ENCODE measurements at places on chromosomes 13 and 19.
A peak's percentile ranks its signal among the peaks of the same experiment; 100 is the strongest.

DNA sequence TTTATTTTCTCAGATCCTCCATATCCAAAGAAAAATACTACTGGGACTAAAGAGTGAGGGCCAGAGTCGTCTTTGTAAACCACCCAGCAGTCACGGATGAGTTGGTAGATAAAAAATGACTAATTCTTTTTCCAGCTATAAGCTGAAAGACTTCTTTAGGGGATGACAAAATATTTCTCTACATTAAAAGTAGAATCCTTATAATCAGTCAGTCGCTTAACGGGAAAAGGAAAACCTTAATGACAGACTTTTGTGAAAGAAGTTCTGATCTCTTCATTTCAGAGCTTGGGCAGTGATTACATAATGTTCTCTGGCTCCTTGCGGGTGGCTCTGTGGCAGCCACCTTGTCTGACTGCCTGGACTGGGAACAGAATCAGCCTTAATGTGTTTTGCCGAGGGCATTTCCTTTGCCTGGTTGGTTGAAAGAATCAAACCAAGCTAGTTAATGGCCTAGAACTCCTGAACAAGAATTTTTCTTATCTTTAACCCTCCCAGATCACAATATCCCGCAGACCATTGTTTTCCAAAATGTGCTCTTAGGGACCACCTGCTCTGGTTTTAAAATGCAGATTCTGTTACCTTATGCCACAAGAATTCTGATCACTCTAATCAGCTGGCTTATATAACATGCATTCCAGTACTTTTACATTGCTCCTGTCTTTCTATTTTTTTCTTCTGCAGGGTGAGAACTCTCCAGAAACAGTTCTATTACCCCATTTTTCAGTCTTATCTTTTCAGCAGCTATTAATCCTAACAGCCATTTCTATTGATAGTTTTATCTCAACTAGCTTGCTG, 2.5 kb downstream of the ITM2B start:
- DNase-seq = no peak

DNA sequence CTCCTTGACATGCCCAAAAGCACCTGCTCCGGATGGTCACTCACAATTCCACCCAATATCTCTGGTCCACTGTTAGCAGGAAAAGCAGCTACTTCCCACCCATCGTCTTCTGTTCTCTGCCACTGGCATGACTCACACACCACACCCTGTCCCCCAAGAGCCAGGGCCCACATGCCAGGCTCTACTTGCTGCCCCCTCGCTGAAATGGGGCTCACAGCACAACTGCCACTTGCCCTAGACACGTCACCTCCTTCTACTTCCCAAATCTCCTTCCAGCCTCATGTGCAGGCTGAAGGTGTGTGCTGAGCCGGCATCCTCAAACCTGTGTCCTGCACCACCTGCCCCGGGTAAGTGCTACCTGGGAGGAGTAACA, 65.0 kb downstream of the TBC1D4 start:
- no peak for DNase-seq

- DNase-seq = no peak
These were observed 365.5 kb downstream of the SLITRK1 start for GRCh38 chr13:83516781-83517180.

DNA sequence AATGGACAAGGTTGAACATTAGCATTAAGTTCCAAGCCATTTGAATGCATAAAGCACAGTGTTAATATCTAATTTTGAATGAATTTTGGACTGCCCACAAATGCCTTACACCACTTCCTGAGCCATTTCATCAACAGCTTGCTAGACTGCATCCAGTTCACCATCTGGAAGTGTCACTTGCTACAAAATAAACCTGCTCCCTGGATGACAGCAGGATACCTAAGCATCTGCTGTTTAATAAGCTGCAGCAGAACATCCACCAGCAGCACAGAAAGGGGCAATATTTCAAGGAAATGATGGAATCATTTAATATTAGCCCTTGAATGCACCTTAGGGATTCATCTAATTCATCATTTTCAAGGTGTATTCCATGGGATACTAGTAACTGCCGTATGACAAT, 76.6 kb upstream of the PCDH9 start:
- no peak for DNase-seq

- DNase-seq = no peak
These were observed 179.0 kb downstream of the NUFIP1 start for GRCh38 chr13:44810061-44810840.

DNA sequence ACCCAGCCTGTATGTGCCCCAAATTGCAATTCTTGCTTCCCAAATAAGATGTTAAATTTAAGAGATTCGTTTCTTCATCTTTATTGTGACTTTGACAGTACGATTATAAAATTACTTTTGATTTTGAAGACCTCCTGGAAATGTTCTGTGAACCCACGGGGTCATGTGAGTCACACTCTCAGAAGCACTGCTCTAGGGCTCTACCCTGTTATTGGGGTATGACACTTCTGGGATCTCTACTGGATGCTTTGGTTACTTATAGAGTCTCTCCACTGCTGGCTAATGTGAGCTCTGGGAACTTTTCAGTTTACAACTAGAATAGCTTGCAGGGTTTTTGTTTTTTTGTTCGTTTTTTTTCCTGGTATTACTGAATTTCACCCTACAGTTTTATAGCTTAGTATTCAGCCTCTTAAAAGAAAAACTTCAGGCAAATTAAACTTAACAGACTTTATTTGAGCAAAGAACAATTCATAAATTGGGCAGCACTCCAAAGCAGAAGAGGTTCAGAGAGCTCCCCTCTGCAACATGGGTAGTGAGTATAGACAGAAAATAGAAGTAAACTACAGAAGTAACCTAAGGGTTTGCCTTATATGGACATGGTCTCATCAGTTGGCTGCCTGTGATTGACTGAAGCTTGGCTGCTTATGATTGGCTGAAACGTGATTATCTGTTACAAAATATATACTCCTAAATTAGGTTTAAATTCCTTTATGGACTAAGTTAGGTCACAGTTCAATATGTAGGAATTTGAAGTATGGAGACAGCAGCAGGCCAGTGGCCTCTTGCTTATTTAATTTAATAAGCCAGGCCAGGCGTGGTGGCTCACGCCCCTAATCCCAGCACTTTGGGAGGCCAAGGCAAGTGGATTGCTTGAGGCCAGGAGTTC, 28.5 kb upstream of the PSPC1 start:
- no peak for DNase-seq

GRCh38 chr19:8396563-8397203, 6.5 kb downstream of the RAB11B start:
- DNase-seq = peak; percentile 80

- no peak for DNase-seq
These were observed 8.7 kb downstream of the CILP2 start for GRCh38 chr19:19546751-19547162.

DNA sequence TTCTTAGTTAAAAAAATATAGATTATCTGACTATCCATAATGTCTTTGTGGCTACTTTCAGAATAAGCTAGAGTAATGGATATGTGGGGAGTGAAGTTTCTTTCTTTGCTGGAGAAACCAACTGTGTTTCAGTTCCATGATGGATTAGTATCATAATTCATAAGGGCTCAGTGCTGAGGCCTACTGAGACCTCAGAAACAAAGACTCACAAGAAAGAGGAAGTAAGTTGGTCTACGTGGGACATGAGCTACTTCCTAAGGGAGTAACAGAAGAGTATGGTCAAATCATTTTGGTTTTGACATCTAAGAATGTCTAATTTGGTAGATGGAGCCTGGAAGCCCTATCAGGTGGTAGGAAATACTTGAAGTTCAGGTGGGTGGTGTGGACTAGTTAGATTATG, 99.0 kb upstream of the HTR2A start:
- DNase-seq = no peak

- DNase-seq = peak; percentile 42
These were observed 850 bp downstream of the KLF5 start for GRCh38 chr13:73059460-73060250.

DNA sequence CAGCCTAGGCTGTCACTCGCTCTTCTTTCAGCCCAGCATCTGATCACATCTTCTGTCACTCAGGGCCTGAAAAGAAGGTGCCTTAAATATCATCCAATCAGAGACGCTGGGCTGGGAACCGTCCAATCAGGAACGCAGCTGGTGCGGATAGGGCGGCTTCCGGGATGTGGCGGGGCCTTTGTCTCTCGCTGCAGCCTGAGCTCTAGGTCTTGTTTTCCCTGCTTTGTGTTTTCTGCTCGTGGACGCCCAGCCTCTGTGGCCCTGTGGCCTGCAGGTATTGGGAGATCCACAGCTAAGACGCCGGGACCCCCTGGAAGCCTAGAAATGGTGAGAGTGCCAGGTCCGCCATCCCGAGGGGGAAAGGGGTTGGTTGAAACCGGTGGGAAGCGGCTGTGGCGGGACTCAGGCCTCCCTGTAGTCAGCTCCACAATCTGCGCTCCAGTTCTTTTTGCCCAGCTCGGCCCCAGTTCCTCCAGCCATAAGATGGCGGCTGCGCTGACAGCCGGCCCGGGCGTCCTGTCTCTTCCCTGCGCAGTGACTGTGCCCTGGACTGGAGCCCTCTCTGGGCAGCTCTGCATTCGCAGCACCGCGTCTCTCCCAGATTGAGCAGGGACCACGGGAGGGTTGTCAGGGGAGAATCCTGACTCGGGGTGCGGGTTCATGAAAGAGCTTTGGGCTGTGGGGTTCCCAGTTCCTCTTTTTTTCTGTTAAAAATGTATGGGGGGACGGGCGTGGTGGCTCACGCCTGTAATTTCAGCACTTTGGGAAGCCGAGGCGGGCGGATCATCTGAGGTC, at the start of gene ZNF85:
TSS of gene ZNF85 (plus strand) at position 175 of the 795 bp plus-strand sequence. CDS start at position 325, 150 bp downstream.
- peak; percentile 77 for DNase-seq

DNA sequence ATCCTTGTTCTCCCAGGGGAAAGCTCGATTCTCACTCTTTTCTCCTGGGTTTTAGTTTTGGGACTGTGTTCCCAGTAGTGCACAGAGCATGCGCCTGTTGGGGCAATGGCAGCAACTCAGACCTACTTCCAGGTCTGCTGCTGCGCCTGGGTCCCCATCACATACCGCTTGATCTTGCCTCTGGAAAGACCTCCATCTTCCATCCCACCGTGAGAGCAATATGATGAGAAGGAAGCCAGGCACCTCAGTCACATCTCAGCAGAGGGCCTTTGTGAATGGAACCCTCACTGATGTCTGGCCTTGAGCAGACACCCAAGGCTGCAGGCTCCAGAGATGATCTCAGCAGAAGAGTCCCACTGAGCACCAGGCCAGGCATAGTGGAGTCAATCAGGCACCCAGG, 176.8 kb upstream of the ZNF507 start:
- no peak for DNase-seq

GRCh38 chr13:45299194-45299593, 41.8 kb downstream of the TPT1 start:
- peak; percentile 29 for DNase-seq

DNA sequence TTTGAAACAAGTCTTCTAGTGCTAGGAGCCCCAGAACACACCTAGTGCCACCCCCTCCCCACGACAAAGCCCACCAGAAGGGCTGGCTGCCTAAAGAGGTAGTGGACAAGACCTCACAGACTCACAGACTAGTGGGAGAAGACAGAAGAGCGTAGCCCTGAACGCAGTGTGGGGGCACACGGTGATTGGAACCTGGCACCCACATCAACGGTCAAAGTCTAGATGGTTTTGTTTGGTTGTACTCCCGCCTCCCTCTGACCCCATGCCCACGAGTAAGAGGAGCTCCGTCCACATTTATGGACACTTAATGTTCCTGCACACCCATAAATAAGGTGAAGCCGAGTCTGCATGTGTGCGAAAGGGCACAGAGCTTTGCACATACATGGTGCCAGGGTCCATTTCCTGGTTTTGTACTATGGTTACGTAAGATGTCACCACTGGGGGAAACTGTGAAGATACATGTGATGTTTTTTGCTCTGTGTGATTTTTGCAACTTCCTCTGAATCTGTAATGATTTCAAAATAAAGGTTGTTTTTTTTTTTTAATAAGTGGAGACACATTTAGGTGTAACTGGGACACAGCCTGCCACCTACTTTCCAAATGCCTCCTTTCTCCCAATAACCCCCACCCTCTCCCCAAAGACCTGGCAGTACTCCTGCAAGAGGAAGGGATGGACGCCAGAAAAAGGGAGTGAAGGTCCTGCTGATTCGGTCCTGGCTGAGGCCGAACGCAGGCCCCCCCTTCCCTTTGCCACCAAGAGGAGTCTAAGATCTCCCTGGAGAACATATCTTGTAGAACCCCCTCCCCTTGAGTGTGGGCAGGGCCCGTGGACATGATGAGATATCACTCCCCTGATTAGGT, 72.8 kb downstream of the GNG7 start:
- DNase-seq = no peak

- no peak for DNase-seq
These were observed 360.4 kb downstream of the KLF5 start for GRCh38 chr13:73419186-73419585.

DNA sequence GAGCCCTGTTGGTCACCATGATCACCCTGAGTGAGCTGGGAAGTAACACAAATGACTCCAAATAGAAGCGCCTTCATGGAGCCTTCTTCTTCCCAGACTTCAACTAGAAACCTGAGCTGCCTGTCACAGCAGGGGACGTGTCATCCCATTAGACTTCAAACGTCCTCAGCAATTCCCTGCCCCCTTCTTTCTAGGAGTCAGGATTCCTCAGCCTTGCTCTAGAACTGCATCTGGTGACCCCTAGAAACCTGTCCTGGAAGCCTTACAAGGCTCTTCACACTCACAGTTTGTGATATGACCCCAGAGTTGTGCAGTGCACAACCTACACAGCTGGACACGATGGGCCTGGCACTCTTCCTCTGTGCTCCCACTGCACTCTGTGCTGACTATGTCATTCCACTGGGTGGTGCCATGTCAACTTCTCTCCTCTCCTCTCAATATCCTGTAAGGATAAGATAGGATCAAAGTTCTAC, 23.6 kb upstream of the TTYH1 start:
- no peak for DNase-seq

- peak; percentile 31 for DNase-seq
These were observed 467.8 kb upstream of the ARGLU1 start for GRCh38 chr13:107035778-107036177.

DNA sequence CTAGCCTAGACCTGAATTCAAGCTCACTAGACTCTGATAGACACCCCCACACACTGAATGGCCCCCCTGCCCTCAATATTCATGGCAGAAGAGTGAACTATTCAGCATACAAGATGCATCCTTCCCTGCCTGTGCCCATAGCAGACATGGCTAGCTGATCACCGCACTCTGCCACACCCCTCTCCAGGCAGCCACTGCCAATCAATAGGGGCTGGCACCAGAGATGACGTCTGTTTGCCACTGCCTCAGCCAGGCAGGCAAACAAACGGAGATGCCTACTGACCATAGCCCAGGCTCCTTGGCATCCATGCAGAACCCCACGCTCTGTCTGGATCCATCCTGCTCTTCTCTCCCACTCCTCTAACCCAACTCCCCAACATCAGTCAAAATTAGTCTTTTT, 13.8 kb upstream of the NPAS1 start:
- no peak for DNase-seq

GRCh38 chr19:41997121-41997850, 3.3 kb upstream of the ATP1A3 start:
- peak; percentile 86 for DNase-seq

DNA sequence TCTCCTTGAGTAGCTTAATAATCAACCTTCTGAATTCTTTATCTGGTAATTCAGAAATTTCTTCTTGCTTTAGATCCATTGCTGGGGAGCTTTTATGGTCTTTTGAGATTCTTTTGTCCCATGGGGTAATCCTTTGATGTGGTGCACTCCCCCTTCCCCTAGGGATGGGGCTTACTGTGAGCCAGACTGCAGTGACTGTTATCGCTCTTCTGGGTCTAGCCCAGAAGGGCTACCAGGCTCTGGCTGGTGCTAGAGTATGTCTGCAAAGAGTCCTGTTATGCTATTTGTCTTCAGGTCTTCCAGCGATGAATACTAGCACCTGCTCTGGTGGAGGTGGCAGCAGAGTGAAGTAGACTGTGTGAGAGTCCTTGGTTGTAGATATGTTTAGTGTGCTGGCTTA, 41.7 kb downstream of the UFM1 start:
- DNase-seq = no peak
